Renal pelvis (tissue), 12 donors: ENCODE measurements at places on chromosomes 7 and 10.

DNA sequence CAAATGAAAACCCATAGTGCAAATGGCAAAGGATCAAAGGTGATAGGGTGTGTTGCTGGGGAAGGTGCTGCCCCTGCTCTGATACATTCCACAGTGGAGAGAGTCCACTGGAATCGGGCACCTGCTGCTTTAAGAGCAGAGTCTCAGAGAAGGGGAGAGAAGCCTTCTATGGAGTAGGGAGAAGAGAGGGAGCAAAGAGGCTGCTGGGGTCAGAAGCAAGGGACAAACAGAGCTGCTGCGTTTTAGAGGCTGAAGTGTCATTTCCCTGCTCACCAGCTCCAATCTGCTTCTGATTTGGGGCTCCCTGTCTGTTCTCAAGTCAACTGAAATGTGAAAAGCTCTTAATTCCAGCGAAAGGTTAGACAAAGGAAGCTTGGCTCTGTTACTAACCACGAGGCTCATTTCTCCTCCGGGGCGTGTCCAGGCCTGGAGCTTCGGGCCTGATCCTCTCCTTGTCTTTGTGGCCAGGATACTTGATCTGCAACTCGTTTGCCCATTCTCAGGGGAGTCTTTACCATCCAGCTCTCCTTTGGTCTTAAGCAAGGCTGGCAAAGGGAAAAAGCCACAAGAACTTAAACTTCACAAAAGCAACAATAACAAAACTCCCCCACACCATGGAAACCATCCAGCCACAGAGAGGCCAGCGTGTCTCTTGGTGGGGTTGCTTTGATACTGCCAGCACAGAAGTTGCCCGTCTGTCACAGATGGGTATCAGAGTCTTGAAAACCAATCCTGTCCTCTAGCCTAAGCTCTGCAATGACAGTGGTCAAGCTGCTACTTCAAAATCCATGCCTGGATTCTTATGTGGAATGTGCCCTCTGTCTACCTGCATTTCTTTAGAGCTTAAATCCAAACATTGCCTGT is 692.6 kb downstream of the SUGCT start:
- DNase-seq: peak; percentile 42

DNA sequence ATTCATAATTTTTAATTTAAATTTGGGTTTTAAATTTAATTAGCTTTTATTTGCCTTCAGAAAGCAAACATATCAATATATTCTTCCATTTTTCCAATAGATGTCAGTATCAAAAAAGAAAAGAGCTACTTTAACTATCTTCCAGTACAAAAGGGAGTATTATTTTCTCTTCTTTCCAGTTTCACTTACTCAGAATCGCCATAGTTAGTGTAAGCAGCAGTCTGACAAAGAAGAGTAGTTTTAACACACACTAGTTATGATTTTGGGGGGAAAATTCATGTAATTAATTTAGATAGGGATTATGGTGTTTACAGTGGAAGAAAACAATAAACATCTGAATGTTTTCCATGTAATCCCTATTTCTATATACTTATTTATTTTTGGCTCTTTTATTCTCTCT is 272.6 kb upstream of the DGKB start:
- DNase-seq: no peak

GRCh38 chr7:117385363-117386109 is 41.8 kb downstream of the ASZ1 start:
- DNase-seq: no peak

GRCh38 chr10:83512681-83513080 is 626.6 kb upstream of the GHITM start:
- DNase-seq: no peak

- no peak for DNase-seq
Observed at GRCh38 chr10:122550983-122551382, 9.6 kb upstream of the DMBT1 start.

DNA sequence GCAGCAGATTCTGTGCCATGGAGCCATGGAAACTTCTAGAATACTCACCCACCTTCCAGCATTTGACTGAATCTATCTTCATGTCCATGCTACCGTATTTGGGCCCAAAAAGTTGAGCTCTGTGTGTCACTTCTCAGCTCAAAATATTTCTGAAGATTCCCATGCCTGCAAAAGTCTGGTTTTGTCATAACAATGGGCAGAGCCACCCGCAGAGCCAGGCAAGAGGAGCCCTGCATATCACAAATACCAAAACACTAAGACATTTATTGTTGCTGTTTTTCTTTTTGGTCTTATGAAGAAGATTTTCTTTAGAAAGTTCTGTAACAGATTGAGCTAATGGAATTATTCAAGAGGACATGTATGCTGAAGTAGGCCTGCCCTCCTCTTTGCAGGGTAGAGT is 68.1 kb downstream of the PRTFDC1 start:
- DNase-seq: no peak

DNA sequence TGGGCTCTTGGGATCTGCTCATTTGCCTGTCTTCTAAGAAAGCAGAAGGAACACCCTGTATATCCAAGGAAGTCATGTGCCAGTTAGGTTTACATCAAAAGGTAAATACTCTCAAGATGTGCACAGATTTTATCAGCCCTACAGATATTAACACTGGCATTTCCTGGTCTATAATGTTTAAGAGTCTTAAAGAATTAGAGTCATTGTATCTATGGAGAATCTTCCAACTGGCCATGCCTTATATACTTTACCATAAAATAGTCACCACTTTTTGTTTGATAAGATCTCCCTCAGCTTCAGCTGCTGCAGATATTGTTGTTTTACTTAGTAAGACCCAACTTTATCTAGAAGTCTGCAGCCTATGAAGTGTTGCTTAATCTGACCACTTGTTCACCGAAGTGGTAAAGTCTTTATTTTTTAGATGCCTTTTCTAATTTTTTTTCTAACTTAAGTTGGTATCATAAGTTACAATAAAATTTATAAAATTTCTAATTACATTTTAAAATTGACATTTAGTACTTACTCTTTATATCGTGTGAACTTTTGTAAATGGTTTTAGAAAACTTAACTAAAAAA is 58.5 kb downstream of the CPED1 start:
- DNase-seq: no peak

DNA sequence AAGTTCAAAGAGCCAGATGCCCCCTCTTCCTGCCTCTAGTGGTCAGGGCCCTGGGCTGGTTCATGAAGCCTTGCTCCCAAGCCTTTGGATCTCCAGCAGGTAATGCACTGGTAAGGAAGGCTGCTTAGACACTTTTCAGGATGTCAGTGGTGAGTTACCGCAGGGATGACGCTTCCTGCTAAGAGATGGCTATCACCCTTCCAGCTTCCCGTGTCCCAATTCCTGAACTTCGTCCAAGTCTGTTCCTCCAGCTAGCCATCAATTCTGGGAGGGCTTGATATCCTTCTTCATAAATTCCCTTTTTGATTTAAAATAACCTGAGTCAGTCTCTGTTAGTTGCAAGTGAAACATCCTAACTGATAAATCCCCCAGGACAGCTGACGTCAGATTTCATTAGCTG is 221.2 kb downstream of the PLXNA4 start:
- no peak for DNase-seq

- no peak for DNase-seq
Observed at GRCh38 chr10:42874713-42875387, 92.3 kb downstream of the BMS1 start.
